ENCODE measurements at places on chromosomes 1 and 21.
A peak's percentile ranks its signal among the peaks of the same experiment; 100 is the strongest.

GRCh38 chr1:195717651-195718050 lies 890.6 kb downstream of the KCNT2 start:
- DNase-seq = no peak

DNA sequence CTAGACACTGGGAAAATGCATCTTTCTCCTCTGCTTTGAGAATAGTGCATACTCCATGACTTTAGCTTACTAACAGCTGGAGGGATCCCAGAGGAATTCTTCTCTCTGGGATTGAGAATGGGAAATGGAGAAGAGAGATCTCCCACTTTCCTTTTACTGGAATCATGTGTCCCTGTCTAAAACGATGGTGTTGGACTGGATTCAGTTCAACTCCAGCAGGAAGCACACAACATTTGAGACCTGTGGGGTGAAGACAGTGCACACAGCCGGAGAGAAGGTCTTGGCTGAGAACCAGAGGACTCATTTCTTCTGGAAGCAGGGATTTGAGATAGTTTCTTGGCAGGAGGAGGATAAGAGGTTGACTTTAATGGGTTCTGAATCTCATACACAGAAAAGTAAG lies 58.7 kb downstream of the TRABD2B start:
- DNase-seq = no peak

GRCh38 chr1:21869620-21870121 lies 57.6 kb downstream of the LDLRAD2 start:
- DNase-seq = no peak

DNA sequence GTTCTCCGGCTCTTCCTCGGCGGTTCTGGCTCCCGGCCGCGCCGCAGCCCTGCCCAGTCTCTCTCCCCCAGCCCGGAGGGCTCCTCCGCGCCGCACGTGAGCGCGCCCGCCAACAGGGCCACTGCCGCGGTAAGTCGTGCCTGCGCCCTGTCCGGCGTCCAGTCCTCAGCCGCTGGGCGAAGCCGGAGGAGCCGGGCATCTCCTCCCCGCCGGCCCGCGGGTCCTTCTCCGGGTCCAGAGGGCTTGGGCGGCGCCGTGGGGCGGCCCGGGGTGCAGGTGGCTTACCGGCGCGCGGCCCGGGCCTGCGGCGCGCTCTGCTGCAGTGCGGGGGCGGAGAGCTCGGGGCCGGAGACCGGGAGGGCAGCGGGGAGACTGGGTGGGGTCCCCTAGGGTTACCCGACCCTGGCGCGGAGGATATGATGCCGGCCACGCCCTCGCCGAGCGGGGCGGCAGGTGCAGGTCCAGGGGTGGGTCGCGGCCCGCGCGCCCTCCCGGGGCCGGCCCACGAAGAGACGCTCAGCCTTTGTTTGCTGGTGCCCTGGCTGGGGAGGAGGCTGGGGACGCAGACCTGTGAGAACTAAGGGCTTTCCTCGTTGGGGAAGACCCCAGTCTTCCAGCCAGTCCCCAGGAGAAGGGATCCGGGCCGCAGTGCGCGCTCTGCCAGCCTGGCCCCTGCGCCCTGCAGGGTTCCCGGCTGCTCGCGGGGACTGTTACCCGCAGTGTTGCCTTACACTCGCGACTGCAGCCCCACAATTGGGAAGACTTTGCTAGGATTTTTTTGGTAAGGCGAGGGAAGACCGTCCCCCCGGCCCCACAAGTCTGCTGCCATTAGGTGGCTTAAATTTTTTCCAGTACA lies at the start of gene DOP1B:
TSS of gene DOP1B (plus strand) at position 10 of the 856 bp plus-strand sequence. CDS start 7,910 bp downstream, outside the sequence.
- peak; percentile 69 for DNase-seq

DNA sequence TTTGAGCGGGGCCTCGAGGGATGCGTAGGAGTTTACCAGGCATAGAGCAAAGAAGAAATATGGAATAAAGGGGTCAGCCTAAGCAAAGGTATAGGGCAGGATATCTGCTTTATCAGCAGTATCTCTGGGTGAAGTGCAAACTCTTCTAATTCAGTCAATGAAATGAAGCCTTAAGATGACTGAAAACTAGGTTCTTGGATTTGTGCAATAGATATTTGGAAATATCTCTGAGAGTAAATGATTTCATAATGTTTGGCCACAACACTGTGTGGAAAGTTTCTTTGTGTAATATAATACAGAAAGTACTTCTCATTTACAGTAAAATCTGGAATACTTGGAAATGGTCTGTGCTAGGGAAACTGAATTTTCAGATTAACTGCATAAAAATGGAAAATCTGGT lies 26.1 kb downstream of the KCNJ15 start:
- no peak for DNase-seq

GRCh38 chr1:230821346-230821745 lies 47.0 kb downstream of the C1orf198 start:
- DNase-seq = no peak

GRCh38 chr1:16092097-16092922 lies 18.9 kb upstream of the FAM131C start:
- DNase-seq = no peak

GRCh38 chr1:103220631-103221041 lies 112.3 kb upstream of the COL11A1 start:
- DNase-seq = no peak

DNA sequence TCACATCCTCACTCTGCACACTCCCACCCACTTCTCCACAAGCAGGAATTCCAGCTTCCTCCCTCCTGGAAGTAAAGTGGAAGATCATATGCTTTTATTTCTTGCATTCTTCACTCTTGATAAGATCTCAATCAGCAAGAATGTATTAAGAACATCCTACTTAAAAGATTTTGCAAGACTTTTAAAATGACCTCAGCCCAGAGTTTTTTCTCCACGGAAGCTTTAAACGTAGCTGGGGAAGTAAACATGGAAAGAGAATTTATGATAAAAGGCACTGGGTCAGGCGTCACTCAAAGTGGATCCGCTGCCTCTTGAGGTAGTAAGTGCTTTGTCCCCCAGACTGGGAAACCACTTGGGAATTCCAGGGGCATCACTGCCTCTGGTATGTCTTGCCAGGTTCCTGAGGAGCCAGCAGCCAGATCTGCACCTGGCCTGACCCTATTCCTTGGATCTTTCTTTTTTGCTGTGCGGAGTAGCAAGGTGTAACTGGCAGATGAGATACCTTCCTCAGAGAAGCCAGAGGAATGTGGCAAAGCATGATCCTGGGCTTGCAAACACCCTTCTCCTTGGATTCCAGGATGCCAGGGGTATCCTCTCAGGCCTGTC lies 33.9 kb downstream of the CDK18 start:
- no peak for DNase-seq

GRCh38 chr1:68331117-68331865 lies 99.0 kb upstream of the WLS start:
- no peak for DNase-seq

DNA sequence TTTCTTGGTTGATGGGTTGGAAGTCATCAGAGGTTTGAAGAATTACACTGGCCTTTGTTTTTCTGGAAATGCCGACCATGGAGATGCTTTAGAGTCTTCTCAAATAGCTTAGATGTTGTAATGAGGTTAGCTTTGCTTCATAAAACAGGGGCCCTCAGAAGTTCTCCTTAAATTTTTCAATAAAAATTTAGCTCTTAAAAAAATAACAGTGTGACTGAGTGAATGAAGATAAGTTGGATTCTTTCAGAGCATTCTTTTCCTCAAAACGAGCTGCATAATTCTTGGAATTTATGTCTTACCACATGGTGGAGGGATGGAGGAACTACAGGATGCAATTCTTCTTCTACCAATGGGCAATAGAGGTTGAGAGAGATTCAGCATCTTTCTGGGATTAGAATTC lies 23.4 kb downstream of the SYT11 start:
- no peak for DNase-seq

DNA sequence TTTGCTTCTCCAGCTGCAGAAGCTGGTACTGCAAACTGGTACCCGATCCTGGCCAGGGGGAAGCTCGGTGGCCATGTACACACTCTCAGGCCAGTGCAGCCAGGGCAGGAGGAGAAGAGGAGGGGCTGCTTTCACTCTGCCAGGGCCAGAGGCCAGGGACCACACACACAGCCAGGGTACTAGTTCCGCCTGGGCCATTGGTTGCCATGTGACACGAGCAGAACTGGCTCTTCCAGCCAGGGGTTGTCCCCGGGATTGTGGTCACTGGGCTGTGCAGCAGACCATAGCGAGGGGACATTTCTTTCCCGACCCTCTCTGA lies 3.7 kb upstream of the SHISAL2A start:
- no peak for DNase-seq

DNA sequence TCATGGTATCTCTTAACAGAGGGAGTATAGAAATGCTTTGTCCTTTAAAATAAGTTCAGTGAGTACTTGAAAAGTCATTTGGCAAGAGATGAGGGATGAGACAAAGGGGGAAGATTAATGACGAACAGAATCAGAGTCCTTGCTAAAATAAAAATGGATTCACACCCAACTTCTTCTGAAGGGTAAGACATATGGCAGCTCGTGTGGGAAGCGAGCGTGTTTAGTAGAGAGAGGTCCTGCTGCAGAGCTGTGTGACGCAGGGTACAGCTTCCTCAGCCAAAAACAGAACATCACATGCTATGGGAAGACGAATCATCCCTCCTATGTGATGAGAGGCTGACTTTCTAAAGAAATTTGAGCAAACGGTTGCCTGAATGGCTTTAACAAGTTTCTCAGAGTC lies 158.5 kb upstream of the LMO4 start:
- DNase-seq = no peak

GRCh38 chr21:37220433-37220980 lies 46.6 kb downstream of the VPS26C start:
- DNase-seq = no peak

- DNase-seq = no peak
Measured at GRCh38 chr1:182286761-182287160, 104.8 kb downstream of the GLUL start.

GRCh38 chr1:241598249-241598648 lies 41.9 kb downstream of the CHML start:
- no peak for DNase-seq

DNA sequence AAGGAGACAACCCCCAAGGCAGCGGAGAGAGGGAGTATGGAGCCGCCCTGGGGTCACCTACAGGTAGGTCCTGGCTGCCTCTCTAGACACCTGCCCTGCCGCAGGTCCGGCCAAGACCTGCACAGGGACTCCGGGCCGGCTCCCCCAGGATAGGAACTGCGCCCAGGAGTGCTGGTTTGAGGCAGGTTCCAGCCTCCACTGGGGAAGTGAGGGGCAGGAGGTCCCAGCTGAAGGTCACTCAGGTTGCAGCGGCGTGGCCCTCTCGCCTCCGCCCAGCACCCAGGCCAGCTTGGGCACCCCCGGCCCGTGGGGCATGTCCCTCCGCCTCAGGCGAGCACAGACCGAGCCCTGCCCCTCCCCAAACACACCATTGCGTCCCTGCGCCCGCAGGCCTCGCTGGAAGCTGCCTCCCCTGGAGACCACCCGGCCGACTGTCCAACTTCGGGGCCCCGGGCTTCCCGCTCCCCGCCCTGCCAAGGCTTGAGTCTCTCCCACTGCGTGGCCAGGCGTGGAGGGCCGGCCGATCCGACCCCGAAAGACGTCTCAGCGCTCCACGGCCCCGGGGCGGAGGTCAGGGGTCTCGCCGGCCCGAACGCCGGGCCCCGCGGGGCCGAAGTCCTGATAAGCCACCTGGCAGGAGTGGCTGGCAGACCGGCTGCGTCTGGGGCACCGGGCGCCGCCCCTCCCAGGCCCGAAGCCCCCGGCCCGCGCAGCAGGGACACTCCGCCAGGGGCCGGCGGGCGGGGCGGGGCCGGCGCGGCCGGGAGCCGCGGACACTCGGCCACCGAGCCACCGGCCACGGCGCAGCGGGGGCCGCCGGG lies 1.4 kb upstream of the SKI start:
- no peak for DNase-seq

DNA sequence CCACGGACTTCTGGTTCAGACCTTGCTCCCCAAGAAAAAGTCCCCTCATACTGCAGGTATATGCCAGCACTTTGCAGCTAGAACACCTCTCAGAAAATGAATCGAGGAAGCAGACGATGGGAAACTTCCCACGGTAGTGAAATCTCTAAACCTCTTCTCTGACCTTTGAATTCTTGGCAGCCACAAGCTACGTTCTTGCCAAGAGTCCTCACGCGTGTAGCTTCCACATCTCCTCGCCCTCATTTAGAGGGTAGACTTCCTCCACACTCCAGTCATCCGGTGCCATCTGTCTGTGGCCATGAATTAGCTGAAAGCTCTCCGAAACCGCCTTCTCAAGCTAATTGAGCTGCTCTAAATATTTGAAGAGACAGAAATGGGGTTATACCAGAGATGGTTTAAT lies 127.8 kb downstream of the RGS7 start:
- no peak for DNase-seq
